ENCODE measurements at places on chromosomes 6 and 20. TPM values are rescaled to one million over a fixed set of nuclear protein-coding genes. Genes with fewer than 3 reads are reported as not detected.

DNA sequence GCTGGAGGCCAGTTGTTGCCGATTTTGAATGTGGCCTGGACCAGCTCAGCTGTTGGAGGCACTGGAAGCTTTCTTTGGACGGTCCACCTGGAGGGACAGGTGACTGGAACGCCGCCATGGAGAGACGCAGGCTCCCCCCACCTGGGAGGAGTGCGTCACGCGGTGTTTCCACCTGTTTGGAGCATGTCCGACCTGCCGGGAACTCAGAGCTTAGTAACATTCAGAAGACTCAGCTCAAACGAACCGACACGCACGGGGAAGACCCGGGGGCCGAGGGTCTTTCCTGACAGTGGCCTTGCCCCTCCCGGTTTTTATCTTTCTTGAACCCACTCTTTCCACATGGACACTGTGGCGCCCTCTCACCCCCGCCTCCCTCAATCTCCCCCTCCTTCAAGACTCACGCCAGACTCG lies 141.6 kb downstream of the SMOC2 start:
- H3K4me1 ChIP-seq: no peaks in the 10 kb centered on the region
- H3K36me3 ChIP-seq: no peaks in the 10 kb centered on the region
- H3K27ac ChIP-seq: no peak overlapping the region
- H3K4me3 ChIP-seq: no peak overlapping the region
- DNase-seq: no peak
- no peaks in the 10 kb centered on the region for H3K27me3 ChIP-seq

- no peak overlapping the region for H3K27ac ChIP-seq
- H3K27me3 ChIP-seq: peaks cover 9% of the 10 kb centered on the region
Observed at GRCh38 chr6:166313255-166314070, 5.3 kb upstream of the PRR18 start.

DNA sequence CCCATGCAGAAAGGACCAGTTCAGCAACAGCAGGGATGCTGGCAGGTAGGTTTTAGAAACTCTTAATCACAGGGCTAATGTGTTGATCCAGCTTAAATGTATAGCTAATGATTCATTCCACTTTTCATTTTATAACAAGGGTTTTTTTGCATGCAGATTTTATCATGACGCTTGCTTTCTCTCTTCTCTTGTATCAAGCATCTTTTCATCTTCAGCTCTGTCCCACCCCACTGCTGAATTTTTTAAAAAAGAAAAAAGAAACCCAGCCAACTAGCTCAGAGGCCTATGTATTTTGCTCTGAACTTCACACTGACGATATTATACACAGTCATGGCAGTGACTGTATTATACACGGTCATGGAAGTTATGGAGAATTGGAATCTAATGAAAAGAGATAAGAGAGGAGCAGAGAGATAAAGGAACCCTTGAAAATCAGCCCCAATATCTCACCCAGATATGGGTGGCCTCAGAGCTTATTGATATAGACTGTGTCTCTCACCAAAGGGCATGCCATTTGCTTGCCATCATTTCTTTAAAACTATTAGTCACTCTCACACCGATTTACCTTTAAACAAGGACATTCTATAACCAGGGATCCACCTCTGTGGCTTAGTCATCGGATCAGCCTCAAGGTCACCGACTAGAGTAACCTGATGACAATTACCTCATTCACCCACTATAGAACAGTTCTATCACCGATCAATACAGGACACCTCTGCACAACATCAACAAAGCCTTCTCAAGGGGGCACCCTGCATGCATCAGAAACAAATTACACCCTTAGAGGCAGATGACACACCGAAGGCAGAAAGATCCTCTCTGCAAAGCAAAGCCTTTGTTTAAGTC lies 222.0 kb downstream of the ATXN1 start:
- no peak for DNase-seq
- H3K4me3 ChIP-seq: no peak overlapping the region
- H3K4me1 ChIP-seq: peaks cover 8% of the 10 kb centered on the region
- no peaks in the 10 kb centered on the region for H3K27me3 ChIP-seq
- no peak overlapping the region for H3K27ac ChIP-seq
- H3K36me3 ChIP-seq: no peaks in the 10 kb centered on the region

DNA sequence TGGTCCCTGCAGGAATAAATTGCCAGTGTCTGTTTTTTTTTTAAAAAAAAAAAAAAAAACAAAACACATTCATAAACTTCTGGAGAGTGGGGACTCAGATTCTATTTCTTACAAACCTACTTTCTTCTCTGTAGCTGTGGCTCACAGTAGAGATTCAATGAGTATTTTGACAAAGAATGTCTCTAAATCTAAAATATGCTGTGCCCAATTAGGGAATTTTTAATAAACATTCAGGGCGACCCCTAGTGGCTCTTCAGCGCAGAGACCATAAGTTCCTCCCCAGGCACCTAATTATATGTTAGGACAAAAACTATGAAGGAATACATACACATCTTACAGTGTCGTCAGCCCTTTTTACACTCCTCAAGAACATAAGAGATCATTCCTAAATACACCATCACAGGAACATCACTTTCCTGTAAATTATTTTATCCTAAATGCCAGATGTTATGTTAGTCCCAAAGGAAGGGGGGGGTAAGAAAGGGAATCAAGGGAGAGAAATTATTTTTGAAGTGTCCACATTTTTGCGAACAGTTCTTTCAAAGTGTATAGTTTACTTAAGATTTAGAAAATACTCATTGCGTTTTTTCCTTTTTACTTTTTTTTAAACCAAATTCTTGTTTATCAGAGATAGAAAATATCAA lies 21.8 kb upstream of the NAA20 start:
- H3K4me1 ChIP-seq: peaks cover 79% of the 10 kb centered on the region
- no peak for DNase-seq
- H3K4me3 ChIP-seq: no peak overlapping the region
- H3K36me3 ChIP-seq: peaks cover 77% of the 10 kb centered on the region
- peak overlapping the region; percentile 70 for H3K27ac ChIP-seq
- no peaks in the 10 kb centered on the region for H3K27me3 ChIP-seq

DNA sequence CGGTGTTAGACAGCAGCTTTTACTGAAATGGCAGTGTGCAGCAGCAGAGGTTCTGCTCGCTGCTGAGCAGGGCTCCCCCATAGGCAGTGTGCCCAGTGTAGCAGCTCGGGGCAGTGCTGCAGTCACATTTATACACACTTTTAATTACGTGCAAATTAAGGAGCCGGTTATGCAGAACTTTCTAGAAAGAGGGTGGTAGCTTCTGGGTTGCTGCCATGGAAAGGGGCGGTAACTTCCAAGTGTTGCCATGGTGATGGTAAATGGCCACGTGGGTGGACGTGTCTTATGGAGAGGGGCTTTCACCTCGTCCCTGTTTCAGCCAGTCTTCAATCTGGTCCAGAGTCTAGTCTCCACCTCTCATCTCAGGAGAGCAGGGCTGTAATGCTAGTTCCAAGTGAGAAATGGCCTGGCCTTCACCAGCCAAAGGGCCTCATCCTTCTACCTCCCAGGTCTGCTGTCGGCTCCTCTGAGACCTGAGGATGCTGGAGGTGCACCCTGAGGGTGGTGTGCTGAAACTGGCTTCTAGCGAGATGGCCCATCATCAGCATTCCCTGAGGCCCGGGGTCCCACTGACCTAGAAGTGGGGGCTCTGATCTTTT lies 180.5 kb upstream of the PMEPA1 start:
- no peaks in the 10 kb centered on the region for H3K36me3 ChIP-seq
- H3K27ac ChIP-seq: no peak overlapping the region
- H3K4me1 ChIP-seq: no peaks in the 10 kb centered on the region

DNA sequence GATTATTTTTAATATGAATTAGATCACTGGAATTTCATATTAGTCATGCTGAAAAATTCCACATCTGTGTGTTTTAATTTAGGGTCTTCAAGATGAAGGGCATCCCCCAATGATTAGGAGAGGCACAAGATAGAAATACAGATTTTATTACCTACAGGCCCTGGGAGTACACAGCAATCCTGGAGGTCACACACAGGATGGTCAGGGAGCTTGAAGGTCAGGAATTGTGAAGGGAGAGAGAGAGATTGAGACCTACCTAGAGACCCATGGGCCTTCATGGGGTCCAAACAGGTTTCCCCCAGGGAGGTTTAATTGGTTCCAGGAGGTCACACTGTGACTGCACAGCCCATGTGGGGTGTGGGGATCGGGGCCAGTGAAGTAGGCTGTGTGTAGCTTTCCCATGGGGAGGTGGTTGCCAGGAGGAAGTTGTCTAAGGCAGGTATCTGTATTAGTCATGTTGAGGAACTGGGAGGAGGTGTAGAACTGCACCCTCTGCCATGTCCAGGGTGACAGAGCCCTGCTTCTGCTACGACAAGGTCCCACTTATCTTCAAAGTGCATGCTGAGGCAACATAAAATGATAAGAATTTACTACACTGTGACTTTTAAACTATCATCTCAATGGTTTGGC lies 18.3 kb downstream of the SNX9 start:
- no peak overlapping the region for H3K27ac ChIP-seq
- H3K36me3 ChIP-seq: no peaks in the 10 kb centered on the region
- H3K4me1 ChIP-seq: peaks cover 78% of the 10 kb centered on the region
- no peak for DNase-seq
- H3K27me3 ChIP-seq: no peaks in the 10 kb centered on the region
- no peak overlapping the region for H3K4me3 ChIP-seq

DNA sequence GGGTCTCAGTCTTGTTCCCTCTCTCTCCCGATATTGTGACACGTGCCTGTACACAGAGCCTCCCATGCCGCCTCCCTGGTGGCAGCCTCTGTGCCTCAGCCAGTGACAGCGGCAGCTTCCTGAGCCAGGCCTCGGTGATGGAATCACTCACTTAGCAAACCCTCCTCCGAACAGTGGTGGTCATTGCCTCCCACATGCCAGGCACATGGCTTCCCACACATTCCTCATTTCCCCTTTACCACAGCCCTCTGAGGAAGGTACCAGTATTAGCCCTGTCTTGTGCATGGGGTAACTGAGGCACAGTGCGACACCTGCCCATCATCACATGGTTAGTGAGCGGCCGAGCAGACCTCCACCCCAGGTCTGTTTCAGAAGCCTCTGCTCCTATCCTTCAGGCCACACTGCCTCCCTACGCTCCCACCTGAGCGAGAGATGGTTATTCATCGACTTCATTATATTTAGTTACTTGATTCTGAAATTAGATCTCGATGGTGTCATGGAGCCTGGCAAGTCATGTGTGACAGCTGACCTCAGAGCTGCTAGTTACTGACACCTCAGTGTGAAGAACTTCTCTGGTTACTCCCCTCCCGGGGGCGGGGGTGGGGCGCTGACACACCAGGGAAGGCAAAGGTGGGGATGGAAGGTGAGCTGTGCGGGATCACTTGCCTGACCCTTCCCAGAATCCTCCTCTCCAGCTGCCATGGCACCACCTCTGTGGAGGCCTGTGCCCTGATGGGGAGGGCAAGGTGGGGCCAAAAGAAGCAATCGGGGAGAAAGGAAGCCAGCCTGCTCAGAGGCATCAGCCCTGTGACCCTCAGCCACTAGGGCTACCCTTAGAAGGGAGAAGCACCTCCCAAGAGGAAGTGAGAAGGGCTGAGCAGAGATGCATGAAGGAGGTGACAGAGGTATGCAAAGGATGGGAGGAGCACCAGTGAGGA lies 17.9 kb downstream of the MDGA1 start:
- no peak overlapping the region for H3K27ac ChIP-seq
- no peaks in the 10 kb centered on the region for H3K27me3 ChIP-seq
- no peak for DNase-seq
- H3K4me1 ChIP-seq: no peaks in the 10 kb centered on the region
- no peak overlapping the region for H3K4me3 ChIP-seq
- no peaks in the 10 kb centered on the region for H3K36me3 ChIP-seq

DNA sequence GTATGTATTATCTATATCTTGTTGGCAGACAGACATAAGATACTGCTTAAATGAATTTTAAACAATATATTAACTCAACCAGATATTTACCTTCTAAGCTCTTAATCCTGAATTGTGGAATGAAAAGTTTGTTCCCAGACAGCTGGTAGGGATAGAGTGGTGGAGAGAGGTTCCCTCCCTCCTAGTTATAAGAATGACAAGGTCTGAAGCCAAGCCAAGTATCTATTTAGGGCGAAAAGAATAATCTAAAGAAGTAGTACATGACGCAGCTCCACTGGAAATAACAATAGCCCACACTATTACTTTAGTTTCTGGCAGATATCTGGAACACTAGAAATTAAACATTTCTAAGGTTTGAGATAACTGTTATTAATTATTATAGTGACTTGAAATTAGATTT lies 104.3 kb downstream of the AHI1 start:
- no peaks in the 10 kb centered on the region for H3K4me1 ChIP-seq
- H3K27ac ChIP-seq: no peak overlapping the region
- peaks cover 13% of the 10 kb centered on the region for H3K36me3 ChIP-seq
- no peak overlapping the region for H3K4me3 ChIP-seq

GRCh38 chr20:36466089-36466488 lies 75.2 kb upstream of the MYL9 start:
- no peak for DNase-seq
- no peaks in the 10 kb centered on the region for H3K27me3 ChIP-seq
- no peaks in the 10 kb centered on the region for H3K36me3 ChIP-seq
- H3K27ac ChIP-seq: peak overlapping the region; percentile 96
- no peak overlapping the region for H3K4me3 ChIP-seq
- peaks cover 83% of the 10 kb centered on the region for H3K4me1 ChIP-seq

DNA sequence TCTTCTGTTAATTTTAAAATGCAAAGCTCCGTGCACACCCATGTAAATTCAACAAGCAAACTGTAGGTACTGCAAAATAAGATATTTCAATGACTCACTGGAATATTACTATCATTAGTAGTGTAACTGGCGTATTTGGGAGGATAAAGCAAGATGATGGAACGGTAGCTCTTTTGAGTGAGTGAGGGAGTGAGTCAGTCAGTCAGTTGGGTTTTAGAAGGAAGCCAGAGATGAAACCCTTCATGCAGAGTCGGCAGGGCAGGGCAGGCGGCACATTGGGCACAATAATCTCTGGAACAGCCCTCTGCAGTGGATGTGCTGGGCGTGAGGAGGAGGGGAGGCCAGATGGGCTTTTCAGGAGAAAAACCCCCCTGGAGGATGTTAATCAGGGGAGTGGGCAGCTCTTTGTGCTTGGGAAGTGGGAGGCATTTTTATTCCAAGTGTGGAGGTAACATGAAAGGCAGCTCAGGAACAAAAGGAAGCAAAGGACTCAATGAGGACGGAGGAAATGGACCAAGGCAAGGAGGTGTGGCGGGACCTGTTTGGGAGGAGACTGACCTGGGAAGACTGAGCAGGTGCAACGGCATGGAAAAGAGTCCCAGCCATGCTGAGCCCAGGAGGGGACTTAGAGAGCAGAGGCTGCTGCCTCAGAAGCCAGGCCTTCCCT lies 171.2 kb downstream of the ZDHHC14 start:
- H3K27ac ChIP-seq: no peak overlapping the region
- no peak overlapping the region for H3K4me3 ChIP-seq
- H3K36me3 ChIP-seq: no peaks in the 10 kb centered on the region
- H3K27me3 ChIP-seq: no peaks in the 10 kb centered on the region
- no peaks in the 10 kb centered on the region for H3K4me1 ChIP-seq

- no peak for DNase-seq
- H3K27me3 ChIP-seq: no peaks in the 10 kb centered on the region
- no peak overlapping the region for H3K4me3 ChIP-seq
- H3K4me1 ChIP-seq: no peaks in the 10 kb centered on the region
- no peak overlapping the region for H3K27ac ChIP-seq
Observed at GRCh38 chr6:125316621-125317020, 14.9 kb upstream of the HDDC2 start.

Gene CST5
- not detected for total RNA-seq

Gene TSBP1
- total RNA-seq: not detected

Gene HSPA1L
- total RNA-seq: 1.5 TPM

Gene PREX1
- total RNA-seq: 41.5 TPM

Gene DCBLD1
- total RNA-seq: 9.1 TPM

Gene CFAP61
- total RNA-seq: 45.8 TPM

Gene WFDC2
- total RNA-seq: not detected
